GM23248 (cell line): ENCODE measurements at places on chromosomes 3 and 15.

DNA sequence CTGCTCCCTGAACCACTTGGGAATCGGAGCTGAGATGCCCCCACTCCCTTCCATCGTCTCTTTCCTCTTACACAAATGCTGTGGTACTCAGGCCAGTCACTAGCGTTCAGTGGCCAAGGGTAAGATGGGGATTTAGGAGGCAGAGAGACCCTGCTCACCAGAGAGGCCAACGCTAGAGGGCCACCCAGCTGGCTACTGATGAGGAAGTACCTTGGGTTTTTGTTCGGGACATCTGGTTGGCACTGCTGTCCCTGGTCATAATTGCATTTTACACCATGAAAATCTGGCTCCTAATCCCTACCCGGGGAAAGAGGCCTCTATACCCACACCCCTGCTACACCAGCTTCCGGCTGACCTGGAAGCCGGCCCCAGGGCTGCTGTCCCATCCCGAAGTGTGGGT is 7.7 kb downstream of the MAP6D1 start:
- no peak overlapping the region for H3K27ac ChIP-seq
- no peaks in the 10 kb centered on the region for H3K36me3 ChIP-seq
- H3K4me1 ChIP-seq, result no peaks in the 10 kb centered on the region

GRCh38 chr15:34973512-34973911 is 4.0 kb upstream of the AQR start:
- H3K27me3 ChIP-seq, result no peaks in the 10 kb centered on the region
- no peak overlapping the region for H3K4me3 ChIP-seq
- DNase-seq, result no peak
- peaks cover 2% of the 10 kb centered on the region; the same call in 1 of the 2 replicates for H3K4me1 ChIP-seq
- no peak overlapping the region for H3K27ac ChIP-seq
- 0 out of 2 replicates have a peak, but pooled peaks cover 4% of the 10 kb centered on the region for H3K36me3 ChIP-seq

DNA sequence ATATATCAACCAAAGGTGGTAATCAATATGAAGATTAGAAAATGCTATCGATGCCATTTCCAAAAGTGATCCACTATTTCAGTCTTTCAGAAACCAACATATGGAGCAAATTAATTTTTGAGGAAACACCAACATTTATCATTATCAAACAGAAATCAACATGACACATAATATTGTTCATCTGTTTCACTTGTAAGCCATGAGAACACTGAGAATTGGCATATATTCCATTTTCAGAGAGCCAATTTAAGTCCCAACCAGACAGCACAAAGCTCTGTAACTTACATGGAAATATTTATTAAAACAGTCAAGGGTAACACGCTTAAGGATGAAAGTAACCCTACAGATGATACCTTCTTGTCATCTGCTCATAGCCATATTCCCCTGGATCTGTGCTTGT is 37.6 kb upstream of the STRIT1 start:
- DNase-seq, result no peak
- H3K4me3 ChIP-seq, result no peak overlapping the region
- H3K4me1 ChIP-seq, result no peaks in the 10 kb centered on the region
- no peak overlapping the region for H3K27ac ChIP-seq

- H3K4me1 ChIP-seq, result no peaks in the 10 kb centered on the region
- DNase-seq, result no peak
- H3K27ac ChIP-seq, result no peak overlapping the region
- no peaks in the 10 kb centered on the region for H3K36me3 ChIP-seq
- no peaks in the 10 kb centered on the region for H3K27me3 ChIP-seq
Measured at GRCh38 chr3:67291287-67292252, 293.5 kb downstream of the KBTBD8 start.

DNA sequence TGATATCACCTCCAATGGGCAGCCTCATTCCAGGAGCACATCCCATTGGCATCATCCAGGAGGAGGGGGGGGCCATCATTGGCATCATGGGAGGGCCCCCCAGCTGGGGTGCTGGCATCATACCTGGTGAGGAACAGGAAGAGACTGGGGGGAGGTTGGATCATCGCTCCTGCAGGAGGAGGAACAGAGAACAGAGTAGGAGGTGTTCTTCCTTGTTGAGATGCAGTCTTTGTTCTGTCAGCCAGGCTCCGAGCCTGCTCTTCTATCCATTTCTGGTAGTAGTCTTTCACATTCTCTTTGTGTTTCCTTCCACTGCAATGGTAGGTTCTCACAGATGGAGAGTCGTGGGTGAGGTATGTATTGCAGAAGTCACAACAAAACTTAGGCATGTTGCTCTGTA is 16.7 kb upstream of the ERICH6 start:
- H3K27ac ChIP-seq, result no peak overlapping the region
- H3K4me1 ChIP-seq, result no peaks in the 10 kb centered on the region
- H3K4me3 ChIP-seq, result no peak overlapping the region
- no peak for DNase-seq
